ENCODE measurements at places on chromosomes 7 and 10. TPM values are rescaled to one million over a fixed set of nuclear protein-coding genes. Genes with fewer than 3 reads are reported as not detected.

OR6V1 gene
- not detected for total RNA-seq

AMPH gene
- total RNA-seq: not detected

CYP26C1 gene
- not detected for total RNA-seq

IFIT1B gene
- not detected for total RNA-seq

ITIH5 gene
- not detected for total RNA-seq

SPDYE8 gene
- total RNA-seq: not detected

AZGP1 gene
- 0.21 TPM for total RNA-seq

PRF1 gene
- not detected for total RNA-seq

AKR1C8 gene
- not detected for total RNA-seq

IL15RA gene
- 2.6 TPM for total RNA-seq

OR6B1 gene
- total RNA-seq: not detected

SPDYE5 gene
- total RNA-seq: not detected

HHEX gene
- total RNA-seq: 0.63 TPM

JAKMIP3 gene
- total RNA-seq: not detected

NUPR2 gene
- total RNA-seq: 5.7 TPM

MNX1 gene
- not detected for total RNA-seq

RBP4 gene
- total RNA-seq: not detected

ITPRID1 gene
- not detected for total RNA-seq

FAM241B gene
- 3.6 TPM for total RNA-seq

SPRN gene
- total RNA-seq: not detected

CLCN1 gene
- 0.21 TPM for total RNA-seq

FBXL13 gene
- 0.21 TPM for total RNA-seq

DNAJC12 gene
- total RNA-seq: 0.28 TPM

PROSER2 gene
- 64.8 TPM for total RNA-seq

ADRB1 gene
- total RNA-seq: 0.28 TPM

ANXA8L1 gene
- total RNA-seq: 291 TPM

Data from airway epithelial cell (primary cell).